ENCODE measurements at places on chromosomes 2 and 18. TPM values are rescaled to one million over a fixed set of nuclear protein-coding genes. Genes with fewer than 3 reads are reported as not detected.

SATB2 gene
- polyA plus RNA-seq = 0.50 TPM

- H3K4me1 ChIP-seq = peaks cover 7% of the 10 kb centered on the region
- no peaks in the 10 kb centered on the region for H3K27me3 ChIP-seq
- peak overlapping the region; percentile 30 for H3K27ac ChIP-seq
Observed at GRCh38 chr2:159226059-159226461, 60.4 kb downstream of the WDSUB1 start.

ST6GAL2 gene
- polyA plus RNA-seq = 0.68 TPM

DNA sequence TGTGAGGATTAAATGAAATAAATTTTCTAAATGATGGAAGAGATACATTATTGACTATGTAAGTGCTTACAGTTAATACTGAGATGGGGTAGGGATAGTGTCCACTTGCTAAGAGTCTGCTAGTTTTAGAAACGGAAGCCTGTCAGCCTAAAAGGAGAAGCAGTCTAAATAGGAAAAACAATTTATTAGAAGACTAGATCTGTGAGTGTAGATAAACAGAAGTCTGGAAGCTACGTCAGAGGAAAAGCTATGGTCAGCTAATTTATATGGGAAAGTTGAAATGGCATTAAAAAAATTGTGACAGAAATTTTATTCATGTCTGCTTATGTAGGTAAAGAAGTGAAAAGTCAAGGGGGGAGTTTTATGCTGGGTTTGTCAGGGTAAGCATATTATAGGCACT is 1338.4 kb upstream of the CHAC2 start:
- no peak for DNase-seq
- no peak overlapping the region for H3K4me3 ChIP-seq

- H3K4me3 ChIP-seq = no peak overlapping the region
- H3K27me3 ChIP-seq = no peaks in the 10 kb centered on the region
- DNase-seq = no peak
- H3K27ac ChIP-seq = no peak overlapping the region
- no peaks in the 10 kb centered on the region for H3K4me1 ChIP-seq
Observed at GRCh38 chr2:59041139-59041538, 800.0 kb upstream of the FANCL start.

AQP12B gene
- polyA plus RNA-seq = not detected

- H3K4me3 ChIP-seq = peak overlapping the region; percentile 13
- H3K4me1 ChIP-seq = peaks cover 54% of the 10 kb centered on the region
- peak; percentile 79 for DNase-seq
- H3K27me3 ChIP-seq = no peaks in the 10 kb centered on the region
- H3K36me3 ChIP-seq = no peaks in the 10 kb centered on the region
Observed at GRCh38 chr18:48781163-48781987, 169.4 kb downstream of the SMAD7 start.

- no peaks in the 10 kb centered on the region for H3K4me1 ChIP-seq
- no peak overlapping the region for H3K4me3 ChIP-seq
- H3K27ac ChIP-seq = no peak overlapping the region
- no peaks in the 10 kb centered on the region for H3K36me3 ChIP-seq
Observed at GRCh38 chr2:54081574-54081973, 33.8 kb upstream of the ACYP2 start.

- H3K4me3 ChIP-seq = no peak overlapping the region
- H3K27me3 ChIP-seq = no peaks in the 10 kb centered on the region
- no peaks in the 10 kb centered on the region for H3K4me1 ChIP-seq
- H3K36me3 ChIP-seq = no peaks in the 10 kb centered on the region
- no peak overlapping the region for H3K27ac ChIP-seq
- no peak for DNase-seq
Observed at GRCh38 chr2:175247159-175247558, 65.6 kb upstream of the ATP5MC3 start.
